ENCODE measurements at places on chromosomes 16 and 17.
A peak's percentile ranks its signal among the peaks of the same experiment; 100 is the strongest.

DNA sequence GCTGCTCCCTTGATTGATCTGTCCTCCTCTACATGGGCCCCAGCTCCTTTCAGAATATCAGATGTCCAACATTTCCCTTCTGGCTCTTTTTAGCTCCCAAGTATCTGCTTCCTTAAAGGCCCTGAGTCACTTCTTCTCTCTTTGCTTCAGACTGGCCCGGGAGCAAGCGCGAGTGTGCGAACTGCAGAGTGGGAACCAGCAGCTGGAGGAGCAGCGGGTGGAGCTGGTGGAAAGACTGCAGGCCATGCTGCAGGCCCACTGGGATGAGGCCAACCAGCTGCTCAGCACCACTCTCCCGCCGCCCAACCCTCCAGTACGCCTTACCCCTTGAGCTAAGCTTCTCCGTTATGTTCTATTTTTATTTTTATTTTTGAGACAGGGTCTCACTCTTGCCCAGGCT lies 12.3 kb downstream of the CNTROB start:
- H3K27ac ChIP-seq: no peak overlapping the region
- no peaks in the 10 kb centered on the region for H3K27me3 ChIP-seq
- H3K4me3 ChIP-seq: no peak overlapping the region
- DNase-seq: no peak
- H3K4me1 ChIP-seq: no peaks in the 10 kb centered on the region

DNA sequence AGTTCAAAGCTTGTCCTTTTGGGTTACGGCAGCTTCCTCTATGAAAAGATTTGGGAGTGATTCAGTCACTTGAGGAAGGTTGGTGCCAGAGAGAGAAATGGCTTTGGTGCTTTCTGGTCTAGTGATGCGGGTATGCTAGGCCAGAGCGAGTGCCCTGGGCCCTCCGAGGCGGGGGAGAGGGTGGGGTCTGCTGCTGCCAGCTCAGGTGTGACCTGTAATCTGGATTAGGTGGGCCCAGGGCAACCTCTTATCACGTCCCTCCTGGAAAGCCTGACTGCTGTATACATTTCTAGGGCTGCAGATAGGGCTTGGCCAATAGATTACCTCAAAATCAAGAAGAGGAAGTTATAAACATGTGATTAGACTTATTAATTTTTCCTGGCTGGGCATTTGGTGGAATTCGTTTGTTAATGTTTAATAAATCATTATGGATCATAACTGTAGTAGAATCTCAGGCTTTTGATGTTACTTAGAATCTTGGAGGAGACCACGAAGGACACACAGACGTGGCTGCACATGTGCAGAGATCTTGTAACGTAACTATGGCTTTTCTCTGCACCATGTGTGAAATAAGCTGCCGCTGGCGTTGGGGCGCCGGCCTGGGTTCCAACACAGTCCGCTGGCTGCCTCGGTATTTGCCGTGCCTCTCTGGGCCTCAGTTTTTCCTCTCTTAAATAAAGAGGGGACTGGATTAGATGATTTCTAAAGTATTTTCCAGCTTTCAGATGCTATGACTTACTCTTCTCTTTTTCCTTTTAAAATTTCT lies 1.2 kb downstream of the IRF8 start:
- H3K4me3 ChIP-seq: peak overlapping the region; percentile 10
- H3K27ac ChIP-seq: no peak overlapping the region
- peaks cover 57% of the 10 kb centered on the region for H3K27me3 ChIP-seq
- peaks cover 14% of the 10 kb centered on the region for H3K4me1 ChIP-seq
- H3K36me3 ChIP-seq: peaks cover 6% of the 10 kb centered on the region

DNA sequence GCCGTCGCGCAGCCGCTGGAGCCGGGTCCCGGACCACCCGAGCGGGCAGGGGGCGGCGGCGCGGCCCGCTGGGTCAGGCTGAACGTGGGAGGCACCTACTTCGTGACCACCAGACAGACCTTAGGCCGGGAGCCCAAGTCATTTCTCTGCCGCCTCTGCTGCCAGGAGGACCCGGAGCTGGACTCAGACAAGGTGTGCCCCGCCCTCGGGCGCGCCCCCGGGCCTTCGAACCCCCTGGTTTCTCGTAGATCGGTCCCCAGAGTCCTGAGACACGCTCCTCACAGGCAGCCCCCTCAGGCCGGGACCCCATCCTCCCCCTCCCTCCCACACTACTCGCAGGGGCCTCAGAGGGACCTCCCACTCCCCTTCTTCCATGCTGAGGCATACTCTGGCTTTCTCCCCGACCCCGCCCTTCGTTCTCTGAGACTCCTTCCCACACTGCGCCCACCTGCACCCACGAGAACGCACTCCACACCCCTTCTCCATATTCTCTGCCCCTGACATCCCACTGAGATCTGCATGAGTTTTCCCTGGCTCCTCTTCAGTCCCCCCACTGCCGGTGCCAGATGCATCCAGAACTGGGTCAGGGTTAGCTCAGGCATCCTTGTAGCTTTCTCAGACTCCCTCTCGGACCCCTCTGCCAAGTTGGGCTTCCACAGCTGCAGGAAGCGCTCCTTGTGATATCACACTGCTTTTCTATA lies 523 bp downstream of the KCTD2 start:
- peaks cover 33% of the 10 kb centered on the region for H3K4me1 ChIP-seq
- H3K4me3 ChIP-seq: peak overlapping the region; percentile 95
- H3K36me3 ChIP-seq: peaks cover 9% of the 10 kb centered on the region
- peak overlapping the region; percentile 90 for H3K27ac ChIP-seq

DNA sequence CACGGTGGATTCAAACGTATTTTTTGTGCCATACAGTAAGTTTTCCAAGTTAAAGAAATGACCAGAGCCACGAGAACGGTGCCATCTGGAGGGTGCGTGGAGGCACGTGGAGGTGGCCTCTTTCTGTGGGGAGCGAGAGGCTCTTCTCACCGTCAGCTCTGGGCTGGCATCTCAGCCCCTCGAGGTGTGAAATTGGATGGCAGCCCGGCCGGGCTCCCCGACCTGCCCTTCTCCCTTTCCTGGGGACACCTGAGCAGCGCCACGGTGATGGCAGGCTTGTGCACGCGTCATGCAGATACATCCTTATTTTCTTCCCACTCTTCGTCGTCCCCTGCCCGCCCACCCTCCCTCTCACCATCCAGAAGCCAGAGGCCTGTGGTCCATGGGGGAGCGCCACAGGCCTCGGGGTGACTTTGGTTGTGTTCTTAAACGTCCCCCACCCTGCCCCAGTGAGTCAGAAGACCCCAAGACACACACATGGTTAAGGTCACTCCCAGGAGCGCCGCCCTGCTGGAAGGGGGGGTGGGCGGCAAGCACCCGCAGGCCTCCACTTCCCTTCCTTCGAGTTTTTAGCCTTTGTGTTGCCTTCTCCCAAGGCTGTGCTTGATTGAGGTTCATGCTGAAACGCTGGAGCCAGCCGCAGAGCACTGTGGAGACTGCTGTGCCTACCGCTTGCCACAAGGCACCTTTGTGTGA lies 109.4 kb downstream of the BANP start:
- no peak for DNase-seq
- peaks cover 25% of the 10 kb centered on the region for H3K4me1 ChIP-seq
- H3K27me3 ChIP-seq: no peaks in the 10 kb centered on the region
- peak overlapping the region; percentile 96 for H3K27ac ChIP-seq
- H3K36me3 ChIP-seq: peaks cover 12% of the 10 kb centered on the region
- no peak overlapping the region for H3K4me3 ChIP-seq

DNA sequence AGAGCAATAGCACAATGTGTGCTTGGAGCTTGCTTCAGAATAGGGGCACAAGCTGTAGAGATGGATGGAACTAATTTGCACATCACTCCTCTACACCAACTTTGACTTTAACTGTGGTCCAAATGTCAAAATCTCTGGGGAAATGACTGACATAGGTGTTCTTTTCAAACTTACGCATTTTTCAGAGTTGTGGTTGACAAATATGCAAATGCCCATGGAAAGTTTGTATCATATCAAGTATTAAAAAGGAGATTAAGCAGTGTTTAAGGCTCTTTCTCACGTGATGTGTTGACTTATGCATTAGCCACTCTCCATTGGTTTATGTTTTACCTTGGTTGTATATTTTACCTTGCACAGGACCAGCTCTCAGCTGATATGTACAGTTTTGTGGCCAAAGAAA lies 77.1 kb downstream of the ELAC2 start:
- DNase-seq: no peak
- no peaks in the 10 kb centered on the region for H3K27me3 ChIP-seq
- H3K36me3 ChIP-seq: peaks cover 20% of the 10 kb centered on the region

DNA sequence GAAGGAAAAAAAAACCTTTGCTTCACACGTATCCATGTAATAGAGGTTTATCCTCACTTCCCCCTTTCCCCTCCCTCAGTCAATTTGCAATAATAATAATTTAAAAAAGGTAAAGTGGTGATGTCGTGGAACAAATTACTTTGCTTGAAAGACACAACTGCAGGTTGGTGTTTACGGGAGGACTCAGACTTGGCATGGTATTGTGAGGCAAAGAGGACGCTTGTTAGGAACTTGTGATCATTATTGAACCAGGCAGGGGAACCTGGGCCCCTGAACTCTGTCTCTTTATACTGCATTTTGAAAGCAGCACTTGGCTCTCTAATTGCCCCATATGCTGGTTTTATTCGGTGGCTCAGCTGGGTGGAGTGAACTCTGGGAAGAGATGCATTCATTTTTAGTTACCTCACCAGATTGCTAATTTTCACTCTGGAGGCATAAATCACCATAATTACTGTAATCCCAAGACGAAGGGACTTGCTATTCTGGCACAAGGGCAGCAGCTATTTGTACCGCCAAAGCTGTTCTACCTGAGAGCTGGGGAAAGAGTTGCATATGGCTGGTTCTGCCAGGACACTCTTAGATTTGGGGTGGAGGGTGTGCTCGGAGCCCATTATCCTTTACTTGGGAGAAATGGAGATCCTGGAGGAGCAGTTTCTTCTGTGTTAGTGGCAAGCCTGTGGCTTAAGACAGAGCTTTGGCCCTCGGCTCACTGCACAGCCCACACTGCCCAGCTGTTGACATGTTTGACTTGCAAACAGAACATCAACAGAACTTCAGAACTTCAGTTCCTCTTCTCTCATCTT lies 5.7 kb upstream of the DHX8 start:
- no peak for DNase-seq
- no peaks in the 10 kb centered on the region for H3K36me3 ChIP-seq
- no peak overlapping the region for H3K4me3 ChIP-seq
- peaks cover 6% of the 10 kb centered on the region for H3K4me1 ChIP-seq
- no peak overlapping the region for H3K27ac ChIP-seq

- no peak overlapping the region for H3K27ac ChIP-seq
- peaks cover 15% of the 10 kb centered on the region for H3K4me1 ChIP-seq
- DNase-seq: no peak
Observed at GRCh38 chr16:46896314-46896968, 12.3 kb downstream of the GPT2 start.

DNA sequence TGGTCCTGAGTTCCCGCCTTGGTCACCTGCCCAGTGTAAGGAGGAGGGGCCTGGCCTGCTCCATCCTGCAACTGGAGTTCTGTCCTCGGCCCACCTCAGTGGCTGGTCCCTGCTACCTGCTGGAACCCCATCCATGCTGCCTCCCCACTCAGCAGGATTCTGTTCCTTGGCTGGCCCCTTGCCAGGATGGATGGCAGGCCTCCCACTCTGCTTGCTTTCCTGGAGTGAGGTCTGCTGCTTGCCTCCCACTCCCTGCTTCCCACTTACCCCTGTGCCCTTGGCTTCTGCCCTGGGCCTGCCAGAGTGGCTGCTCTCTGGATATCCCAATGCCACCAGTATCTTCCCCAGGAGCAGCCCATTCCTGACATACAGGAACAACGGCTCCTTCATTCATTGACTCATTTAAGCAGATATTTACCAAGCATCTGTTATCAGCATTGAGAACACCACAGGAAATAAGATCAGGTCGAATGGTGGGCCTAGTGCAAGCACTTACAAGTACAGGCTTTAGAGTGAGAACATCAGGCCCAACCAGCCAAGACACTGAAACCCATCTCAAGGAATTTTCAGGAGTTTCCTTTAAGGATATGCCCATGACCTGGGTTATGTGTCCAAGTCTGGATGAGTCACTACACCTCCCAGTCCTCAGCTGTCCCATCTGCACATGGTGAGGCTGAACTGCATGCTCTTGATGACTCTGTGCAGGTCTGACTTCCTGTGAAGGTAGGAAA lies 17.0 kb upstream of the RPRML start:
- no peaks in the 10 kb centered on the region for H3K36me3 ChIP-seq
- H3K4me1 ChIP-seq: peaks cover 2% of the 10 kb centered on the region
- no peaks in the 10 kb centered on the region for H3K27me3 ChIP-seq

DNA sequence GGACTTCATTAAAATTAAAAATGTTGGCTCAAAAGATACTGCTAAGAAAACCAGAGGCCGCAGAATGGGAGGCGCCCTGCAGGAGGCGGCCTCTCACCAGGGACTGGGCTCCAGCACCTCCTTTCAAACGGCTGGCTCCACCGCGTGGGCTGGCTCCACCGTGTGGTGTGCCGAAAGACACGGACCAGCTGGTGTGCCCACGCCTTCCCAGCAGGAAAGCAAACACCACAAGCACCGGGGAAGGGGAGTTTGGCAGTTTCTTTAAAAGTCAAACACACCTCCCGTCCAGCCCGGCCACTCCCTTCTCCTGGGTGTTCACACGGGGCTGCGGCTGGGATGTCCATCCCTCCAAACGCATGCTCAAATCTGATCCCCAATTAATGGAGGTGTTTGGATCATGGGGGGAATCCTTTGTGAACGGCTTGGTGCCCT lies 13.9 kb downstream of the HAGH start:
- H3K36me3 ChIP-seq: peaks cover 18% of the 10 kb centered on the region
- H3K27ac ChIP-seq: no peak overlapping the region
- no peaks in the 10 kb centered on the region for H3K27me3 ChIP-seq
- no peak for DNase-seq

- H3K36me3 ChIP-seq: no peaks in the 10 kb centered on the region
- no peaks in the 10 kb centered on the region for H3K27me3 ChIP-seq
- DNase-seq: no peak
- H3K4me3 ChIP-seq: no peak overlapping the region
Observed at GRCh38 chr17:17440938-17441675, 35.7 kb upstream of the MED9 start.

DNA sequence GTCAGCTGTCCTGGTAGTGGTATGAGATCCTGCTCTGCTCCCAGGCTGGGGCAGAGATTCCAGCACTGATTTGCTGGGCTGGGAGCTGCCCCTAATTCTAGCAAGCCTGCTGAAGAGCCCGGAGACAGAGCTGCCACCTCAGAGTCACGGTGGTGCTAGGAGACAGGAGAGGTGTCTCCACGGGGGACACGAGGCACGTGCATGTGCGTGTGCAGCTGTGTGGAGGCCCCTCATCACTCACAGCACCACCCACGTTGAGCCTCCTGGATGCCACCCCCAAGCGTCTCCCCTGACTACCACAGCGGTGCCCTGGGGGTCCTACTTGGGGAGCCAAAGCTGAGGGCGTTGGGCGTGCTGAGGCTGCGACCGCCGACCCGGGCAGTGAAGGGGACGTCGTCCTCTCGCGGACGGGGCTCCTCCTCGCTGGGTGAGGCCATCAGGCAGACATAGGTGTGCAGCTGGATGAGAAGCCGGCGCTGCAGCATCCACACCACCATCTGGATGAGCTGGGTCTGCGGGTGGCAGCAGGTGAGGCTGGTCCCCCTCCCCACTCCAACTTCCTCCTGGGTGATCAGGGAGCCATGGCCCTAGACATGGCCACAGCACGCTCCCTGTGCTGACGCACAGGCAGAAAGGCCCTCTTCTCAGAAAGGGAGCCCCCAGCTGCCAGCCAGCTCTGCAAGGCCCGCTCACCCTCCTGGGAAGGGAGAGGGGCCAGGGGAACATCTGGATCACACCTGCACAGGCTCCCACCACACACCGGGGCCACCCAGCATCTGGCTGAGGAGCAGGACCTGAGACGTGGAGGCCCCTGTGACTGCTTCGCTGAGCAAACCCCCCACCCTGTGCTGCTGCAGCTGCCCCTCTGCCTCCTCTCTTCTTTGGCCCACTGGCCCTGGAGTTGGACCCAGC lies 11.6 kb downstream of the MPG start:
- no peaks in the 10 kb centered on the region for H3K4me1 ChIP-seq
- H3K27me3 ChIP-seq: no peaks in the 10 kb centered on the region
- peaks cover 15% of the 10 kb centered on the region for H3K36me3 ChIP-seq
- no peak overlapping the region for H3K27ac ChIP-seq
- DNase-seq: no peak

Data from mesothelial cell of epicardium (in vitro differentiated cells).